ENCODE measurements at places on chromosomes 16 and 17.
A peak's percentile ranks its signal among the peaks of the same experiment; 100 is the strongest.

DNA sequence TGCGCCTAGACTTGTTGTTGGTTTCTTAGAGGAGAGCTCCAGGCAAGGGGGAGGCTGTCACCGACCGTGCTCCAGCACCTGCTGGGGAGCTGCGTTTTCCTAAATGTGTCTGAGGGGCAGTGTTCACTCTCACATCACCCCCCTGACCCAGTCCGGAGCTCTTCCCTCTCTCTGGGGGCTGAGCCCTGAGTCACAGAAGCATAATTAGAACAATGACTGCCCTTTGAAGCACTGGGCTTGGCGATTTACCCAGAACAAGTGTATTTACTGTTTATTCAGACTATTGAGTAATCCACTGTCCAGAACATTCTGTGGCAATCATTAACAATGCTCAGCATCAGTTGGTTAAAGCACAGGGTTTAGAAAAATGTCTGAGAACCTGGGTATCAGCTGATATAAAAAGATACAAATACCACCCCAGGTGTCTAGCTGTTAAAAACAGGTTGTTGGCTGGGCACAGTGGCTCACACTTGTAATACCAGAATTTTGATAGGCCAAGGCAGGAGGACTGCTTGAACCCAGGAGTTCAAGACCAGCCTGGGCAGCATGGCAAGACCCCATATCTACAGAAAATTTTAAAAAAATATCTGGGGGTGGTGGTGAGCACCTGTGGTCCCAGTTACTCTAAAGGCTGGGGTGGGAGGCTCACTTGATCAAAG is 8.1 kb downstream of the CES4A start:
- no peak for DNase-seq

DNA sequence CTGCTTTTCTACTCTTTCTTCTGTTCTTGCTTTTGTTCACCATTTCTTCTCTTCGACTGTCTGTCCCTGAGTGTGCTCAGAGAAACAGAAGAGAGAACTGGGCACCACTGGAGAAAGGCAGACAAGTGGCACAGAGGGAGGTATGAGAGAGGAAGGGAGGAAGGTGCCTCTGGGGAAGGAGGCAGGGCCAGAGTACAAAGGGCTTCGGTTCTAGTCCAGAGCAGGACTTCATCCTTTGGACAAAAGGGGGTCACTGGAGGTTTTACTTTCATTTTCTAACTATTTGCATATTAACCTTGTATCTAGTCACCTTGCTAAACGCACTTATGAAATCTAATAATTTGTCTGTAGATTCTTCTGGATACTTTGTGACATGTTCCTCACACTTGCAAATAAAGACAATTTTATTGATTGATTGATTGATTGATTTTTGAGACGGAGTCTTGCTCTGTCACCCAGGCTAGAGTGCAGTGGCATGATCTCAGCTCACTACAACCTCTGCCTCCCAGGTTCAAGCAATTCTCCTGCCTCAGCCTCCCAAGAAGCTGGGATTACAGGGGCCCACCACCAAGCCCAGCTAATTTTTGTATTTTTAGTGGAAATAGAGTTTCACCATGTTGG is 13.5 kb downstream of the ITGB4 start:
- DNase-seq: no peak

GRCh38 chr16:77801817-77802216 is 13.5 kb downstream of the VAT1L start:
- DNase-seq: no peak

GRCh38 chr17:74276541-74277009 is 2.5 kb downstream of the DNAI2 start:
- no peak for DNase-seq

DNA sequence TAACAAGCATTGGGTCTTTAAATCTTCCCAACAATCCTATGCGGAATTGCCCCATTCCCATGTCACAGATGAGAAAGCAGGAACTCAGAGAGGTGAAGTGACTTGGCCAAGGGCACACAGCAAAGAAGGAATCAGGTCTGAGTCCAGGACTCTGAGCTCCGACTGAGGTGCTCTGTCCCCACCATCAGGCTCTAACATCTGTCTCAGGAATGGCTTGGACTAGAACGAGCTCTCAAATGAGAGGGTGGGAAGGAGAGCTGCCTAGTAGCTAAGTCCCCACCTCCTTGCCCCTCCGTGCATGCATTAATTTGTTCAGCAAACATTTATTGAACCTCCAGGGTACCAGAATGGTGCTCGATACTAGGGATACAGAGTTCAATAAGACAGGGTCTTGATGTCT is 26.7 kb downstream of the ABCC3 start:
- no peak for DNase-seq

GRCh38 chr17:41579484-41580243 is 7.0 kb downstream of the KRT14 start:
- DNase-seq: peak; percentile 30

GRCh38 chr17:42409523-42410318 is 13.3 kb downstream of the CAVIN1 start:
- DNase-seq: no peak

GRCh38 chr17:13885953-13886889 is 183.1 kb upstream of the COX10 start:
- no peak for DNase-seq

DNA sequence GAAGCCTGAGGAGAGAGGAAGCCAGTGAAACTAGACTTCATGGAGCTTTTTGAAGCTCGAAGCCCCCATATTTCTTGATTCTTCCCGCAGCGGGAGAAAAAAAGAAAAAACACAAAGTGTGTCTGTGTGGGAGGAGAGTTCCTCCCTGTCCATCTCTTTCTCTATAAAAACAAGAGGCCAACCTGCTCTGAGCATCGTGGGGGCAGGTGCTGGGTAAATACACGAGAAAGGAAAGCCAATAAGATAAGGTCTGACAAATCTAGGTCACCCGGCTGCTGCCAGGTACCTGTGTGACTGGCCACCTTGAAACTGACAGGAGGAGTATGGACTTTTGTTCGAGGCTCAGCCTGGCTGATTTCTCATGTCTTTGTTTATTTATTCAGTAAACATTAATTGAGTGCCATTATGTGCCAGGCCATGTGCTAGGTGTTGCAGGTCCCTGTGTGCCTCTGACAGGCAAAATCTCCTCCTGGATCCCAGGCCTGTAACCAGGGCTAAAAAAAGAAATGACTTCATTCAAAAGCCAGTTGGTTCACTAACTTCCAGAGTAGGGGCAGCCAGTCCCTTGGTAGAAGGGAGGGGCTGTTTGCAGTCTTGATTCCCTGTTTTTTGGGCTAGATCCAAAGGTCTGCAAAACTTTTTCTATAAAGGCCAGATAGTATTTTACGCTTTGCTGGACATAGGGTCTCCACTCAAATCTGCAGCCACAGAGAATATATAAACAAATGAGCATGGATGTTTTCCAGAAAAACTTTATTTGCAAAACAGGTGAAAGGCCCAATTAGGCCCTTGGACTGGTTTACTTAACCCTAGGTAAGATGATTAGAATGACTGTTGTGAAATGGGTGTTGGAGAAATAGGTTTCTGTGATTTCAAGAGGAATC is 35.6 kb downstream of the YPEL2 start:
- no peak for DNase-seq

DNA sequence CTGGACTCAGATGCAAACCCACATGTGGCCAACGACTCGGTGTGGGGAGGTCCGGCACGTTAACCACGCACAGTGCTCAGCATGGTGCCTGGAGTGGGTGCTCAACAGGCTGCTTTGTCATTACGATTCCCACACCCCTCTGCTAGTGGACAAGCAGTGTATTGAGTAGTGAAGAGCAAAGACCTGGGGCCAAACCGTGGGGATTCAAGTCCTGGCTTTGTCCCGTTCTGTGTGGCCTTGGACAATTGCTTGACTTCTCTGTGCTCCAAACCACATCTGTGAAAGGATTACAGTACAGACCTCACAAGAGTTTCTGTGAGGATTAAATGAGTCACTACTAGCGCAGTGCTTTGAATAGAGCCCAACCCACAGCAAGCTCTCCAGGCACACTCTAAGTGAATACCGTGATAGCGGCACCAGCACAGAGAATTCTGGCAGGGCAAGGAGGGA is 33.8 kb downstream of the TRPV2 start:
- DNase-seq: no peak

DNA sequence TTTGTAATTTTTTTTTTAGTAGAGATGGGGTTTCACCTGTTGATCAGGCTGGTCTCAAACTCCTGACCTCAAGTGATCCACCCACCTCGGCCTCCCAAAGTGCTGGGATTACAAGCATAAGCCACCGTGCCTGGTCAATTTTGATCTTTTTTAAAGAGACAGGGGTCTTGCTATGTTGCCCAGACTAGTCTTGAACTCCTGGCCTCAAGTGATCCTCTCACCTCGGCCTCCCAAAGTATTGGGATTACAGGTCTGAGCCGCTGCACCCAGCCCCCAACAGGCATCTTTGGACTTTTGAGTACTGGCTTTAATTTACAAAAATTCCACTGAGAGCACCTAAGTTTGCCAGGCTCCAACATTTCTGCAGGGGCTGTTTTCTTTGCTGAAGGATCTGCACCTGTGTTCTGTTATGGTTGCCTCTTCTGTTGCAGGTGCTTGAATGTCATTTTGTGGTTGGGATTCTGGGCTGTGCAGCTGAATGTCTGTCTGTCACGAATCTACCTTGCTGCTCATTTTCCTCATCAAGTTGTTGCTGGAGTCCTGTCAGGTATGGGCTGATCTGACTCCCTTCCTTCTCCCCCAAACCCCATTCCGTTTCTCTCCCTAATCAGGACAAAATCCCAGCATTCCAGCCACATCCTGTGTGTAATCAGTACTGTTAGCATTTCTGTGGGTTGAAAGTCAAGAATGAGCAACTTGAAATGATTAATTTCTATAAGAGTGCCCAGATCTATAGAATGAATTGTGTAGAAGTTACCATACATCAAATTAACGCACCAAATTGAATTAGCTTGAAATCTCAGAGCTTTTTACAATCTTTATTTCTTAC is 8.5 kb downstream of the G6PC1 start:
- DNase-seq: no peak

DNA sequence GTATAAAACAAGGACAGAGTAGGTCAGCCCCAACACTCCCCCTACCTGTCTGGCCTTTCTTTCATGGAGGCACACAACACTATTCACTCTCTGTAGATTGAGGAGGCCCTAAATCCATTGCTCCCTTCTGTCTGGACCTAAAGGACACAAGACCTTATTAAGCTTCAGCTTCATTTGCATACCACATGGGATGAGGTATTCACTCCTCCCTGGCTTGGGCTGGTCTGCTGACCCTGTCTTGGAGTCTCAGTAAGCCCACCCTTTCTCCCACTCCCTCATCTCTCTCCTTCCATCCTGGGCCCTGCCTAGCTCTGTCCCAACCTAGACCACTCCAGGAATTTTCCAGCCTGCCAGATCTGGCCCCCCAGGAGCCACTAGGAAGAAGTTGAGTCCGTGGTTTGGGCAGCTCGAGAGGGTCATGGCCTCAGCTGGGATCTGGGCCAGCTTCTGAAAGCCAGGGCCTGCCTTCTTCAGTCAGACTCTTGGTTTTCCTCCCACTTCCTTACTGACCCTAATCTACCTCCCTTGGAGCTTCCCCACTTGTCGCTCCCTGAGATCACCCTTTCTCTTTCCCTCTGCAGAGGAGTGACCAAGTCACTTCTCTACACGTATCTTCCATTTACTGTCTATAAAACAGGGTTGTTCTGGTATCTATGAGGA is 6.5 kb upstream of the LLGL1 start:
- no peak for DNase-seq

- no peak for DNase-seq
These were observed 61.7 kb downstream of the ARHGAP44 start for GRCh38 chr17:12850996-12851395.

- DNase-seq: no peak
These were observed 56.3 kb upstream of the ARL4D start for GRCh38 chr17:43342589-43342890.

- no peak for DNase-seq
These were observed 3.4 kb downstream of the SPNS1 start for GRCh38 chr16:28977703-28978662.

- DNase-seq: no peak
These were observed 12.5 kb downstream of the ARL4D start for GRCh38 chr17:43411369-43411677.

- DNase-seq: no peak
These were observed 773 bp downstream of the CENPX start for GRCh38 chr17:82021900-82022309.
